ENCODE measurements at places on chromosomes 1 and 21. TPM values are rescaled to one million over a fixed set of nuclear protein-coding genes. Genes with fewer than 3 reads are reported as not detected.

The TRIM46 gene
- total RNA-seq, result 6.9 TPM

The PALMD gene
- 182 TPM for total RNA-seq

The WDR64 gene
- not detected for total RNA-seq

The NHLH2 gene
- not detected for total RNA-seq

The FAM72A gene
- 1.6 TPM for total RNA-seq

The HSPA6 gene
- 0.33 TPM for total RNA-seq

The PRKAA2 gene
- 3.3 TPM for total RNA-seq

The NR1I3 gene
- not detected for total RNA-seq

The RGS18 gene
- not detected for total RNA-seq

The DYRK3 gene
- total RNA-seq, result 19.0 TPM

The MNDA gene
- total RNA-seq, result not detected
